ENCODE measurements at places on chromosomes 1 and 21.

DNA sequence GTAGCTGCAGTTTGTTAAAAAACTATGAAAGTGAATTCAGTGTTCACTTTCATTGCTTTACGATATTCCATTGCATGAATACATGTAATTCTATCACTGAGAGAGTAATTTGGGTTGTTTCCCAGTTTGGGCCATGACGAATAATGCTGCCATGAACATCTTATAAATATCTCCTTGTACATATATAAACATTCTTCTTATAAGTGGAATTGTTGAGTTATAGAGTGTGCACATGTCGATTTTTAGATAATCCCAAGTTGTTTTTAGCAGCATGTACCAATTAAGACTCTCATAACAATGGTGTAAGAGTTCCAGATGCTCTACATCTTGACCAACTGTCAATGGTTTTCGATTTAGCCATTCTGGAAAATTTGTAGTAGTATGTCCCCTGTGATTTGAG is 40.9 kb downstream of the ALG6 start:
- DNase-seq, result no peak

DNA sequence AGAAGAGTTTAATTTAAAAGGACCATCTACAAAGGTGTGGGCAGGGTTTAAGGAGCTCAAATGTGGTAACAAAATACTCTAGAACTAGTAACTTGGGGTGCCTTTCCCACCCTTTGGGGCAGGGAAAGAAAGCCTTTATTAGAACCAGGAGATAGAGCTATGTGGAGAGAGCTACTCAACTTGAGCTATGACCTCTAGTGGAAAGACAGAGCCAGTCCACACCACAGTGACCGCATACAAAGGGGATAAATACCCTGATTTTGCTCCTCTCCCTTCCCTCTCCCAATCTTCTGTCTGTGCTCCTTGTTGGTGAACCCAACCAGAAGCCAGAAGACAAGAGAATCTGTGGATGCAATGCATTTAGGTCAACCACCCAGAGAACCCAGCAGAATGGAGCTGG is 54.4 kb upstream of the JAK1 start:
- no peak for DNase-seq

GRCh38 chr21:41504030-41504429 is 3.9 kb downstream of the TMPRSS2 start:
- DNase-seq, result no peak

GRCh38 chr1:56985857-56986256 is 20.0 kb upstream of the C8B start:
- no peak for DNase-seq

DNA sequence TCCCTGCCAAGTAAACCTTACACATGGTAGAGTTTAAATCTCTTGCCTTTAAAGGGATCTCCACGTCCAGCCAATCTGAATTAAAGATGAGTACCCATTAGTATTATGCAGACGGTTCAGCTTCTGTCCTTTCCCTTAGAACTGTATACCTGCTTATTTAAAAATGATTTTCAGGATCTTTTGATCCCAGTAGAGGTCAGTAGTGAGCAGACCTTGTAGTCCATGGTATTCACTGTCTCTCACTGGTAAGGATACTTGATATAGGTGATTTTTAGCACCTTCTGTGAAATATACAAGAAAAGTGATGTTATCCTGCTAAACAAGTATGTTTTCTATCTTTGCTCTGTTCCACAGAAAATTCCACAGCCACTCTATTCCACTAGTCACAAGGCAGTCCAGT is 1211.6 kb upstream of the ADGRL4 start:
- no peak for DNase-seq

DNA sequence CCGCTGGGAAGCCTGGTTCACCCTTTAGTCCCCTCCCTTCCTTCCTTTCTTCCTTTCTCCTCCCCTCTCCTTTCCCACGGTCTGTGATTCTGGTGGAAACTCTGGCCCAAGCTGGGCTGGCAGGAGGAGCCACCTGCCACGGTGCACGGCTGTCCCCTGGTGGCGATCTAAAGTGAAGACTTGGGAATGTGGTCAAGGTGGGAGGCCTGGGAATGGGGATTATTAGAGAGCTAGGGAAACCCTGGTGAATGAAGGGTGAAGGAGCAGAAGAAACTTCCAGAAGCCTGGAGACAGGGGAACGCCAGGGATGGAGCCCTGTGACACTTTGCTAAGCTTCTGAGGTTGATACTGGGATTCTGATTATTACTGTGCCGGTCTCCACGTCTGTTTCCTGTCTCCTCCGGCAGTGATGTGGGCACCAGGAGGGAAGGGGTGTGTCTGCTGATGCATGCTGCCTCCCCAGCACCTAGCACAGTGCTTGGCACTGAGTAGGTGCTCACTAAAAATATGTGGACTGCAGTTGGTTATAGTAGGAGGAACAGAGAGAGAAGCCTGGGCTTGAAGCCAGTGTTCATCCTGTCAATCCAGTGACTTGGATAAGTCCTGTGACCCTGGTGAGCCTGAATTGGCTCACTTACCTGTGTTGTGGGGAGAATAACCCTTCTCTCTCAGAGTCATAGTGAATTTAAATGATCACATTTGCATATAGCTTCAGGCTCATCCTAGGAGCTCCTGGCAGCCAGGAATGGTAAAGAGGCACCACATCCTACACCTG is 71.2 kb upstream of the NBPF3 start:
- DNase-seq, result peak; percentile 87

GRCh38 chr1:201001962-201002361 is 21.6 kb downstream of the KIF21B start:
- no peak for DNase-seq

All from Peyer's patch (tissue), 4 donors.